ENCODE measurements at places on chromosomes 7 and 10.

DNA sequence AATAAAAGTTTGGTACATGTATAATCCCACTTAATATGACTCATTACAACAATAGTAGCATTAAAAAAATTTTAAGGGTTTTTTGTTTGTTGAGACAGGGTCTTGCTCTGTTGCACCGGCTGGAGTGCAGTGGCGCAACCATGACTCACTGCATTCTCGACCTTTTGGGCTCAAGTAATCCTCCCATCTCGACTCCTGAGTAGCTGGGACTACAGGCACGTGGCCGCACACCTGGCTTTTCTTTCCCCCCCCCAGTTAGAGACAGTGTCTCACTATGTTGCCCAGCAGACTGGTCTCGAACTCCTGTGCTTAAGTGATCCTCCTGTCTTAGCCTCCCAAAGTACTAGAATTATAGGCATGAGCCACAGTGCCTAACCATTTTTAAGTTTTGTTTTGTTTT is 40.7 kb downstream of the KMT2C start:
- DNase-seq: no peak

DNA sequence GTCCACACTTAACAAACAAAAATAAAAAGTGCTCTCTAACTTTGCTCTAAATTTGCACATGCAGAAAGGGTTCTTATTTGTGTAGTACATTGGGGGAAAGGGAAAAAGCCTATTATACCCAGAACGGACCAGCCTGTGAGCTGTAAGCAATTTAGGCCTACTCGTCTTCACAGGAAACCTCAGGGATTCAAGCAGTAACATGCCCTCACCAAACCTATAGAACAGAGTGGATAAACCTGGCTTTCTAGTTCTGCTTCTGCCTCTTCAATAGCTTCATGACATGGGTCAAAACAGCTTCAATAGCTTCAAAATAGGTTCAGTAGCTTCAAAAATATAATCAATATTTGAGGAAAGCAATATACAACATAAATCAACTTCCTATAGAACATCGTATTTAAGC is 163.7 kb downstream of the ARL4A start:
- no peak for DNase-seq

DNA sequence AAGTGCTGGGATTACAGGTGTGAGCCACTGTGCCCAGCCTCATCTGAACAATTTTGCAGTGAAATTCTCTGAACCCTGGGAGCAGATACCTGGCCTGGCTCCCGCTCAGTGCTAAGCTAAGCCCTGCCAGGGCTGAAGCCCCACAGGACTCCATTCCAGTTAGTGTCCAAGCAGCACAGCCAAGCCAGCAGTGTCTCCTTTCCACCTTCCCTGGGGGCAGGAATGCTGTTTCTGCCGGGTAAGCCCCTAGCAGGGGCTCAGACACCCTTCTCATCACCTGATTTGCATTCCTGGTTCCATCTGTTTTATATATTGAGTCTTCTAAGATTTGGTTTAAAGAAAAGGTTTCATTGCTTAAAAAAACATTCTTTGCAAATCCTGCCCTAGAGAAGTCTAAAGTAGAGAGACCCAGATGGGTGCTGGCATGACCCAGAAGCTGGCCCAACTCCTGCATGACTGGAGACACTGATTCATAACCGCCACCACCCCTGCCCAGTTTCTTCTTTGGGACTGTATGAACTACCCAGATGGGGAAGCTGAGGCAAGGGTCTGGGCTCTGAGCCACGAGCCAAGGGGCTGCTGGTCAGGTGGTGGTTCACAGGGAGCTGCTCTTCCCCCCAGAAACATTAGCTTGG is 14.0 kb downstream of the SLC13A4 start:
- no peak for DNase-seq

DNA sequence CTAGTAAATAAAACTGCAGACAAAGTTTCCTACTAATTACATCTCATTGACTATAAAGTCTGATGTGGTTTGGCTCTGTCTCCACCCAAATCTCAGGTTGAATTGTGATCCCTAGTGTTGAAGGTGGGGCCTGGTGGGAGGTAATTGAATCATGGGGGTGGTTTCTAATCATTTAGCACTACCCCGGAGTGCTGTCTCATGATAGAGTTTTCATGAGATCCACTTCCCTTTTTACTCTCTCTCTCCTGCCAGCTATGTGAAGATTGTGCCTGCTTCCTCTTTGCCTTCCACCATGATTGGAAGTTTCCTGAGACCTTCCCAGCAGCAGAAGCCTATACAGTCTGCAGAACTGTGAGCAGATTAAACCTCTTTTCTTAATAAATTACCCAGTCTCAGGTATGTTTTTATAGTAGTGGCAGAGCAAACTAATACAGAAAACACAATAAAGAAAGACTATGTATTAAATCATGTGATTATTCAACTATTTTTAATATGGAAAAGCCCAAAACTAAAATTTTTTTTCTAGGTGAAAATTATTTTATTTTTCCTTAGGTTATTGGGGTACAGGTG is 232.1 kb downstream of the FZD1 start:
- DNase-seq: no peak

- no peak for DNase-seq
These were observed 77.0 kb downstream of the MAGI2 start for GRCh38 chr7:79376299-79377025.

GRCh38 chr7:36021917-36022550 is 131.0 kb upstream of the EEPD1 start:
- no peak for DNase-seq

DNA sequence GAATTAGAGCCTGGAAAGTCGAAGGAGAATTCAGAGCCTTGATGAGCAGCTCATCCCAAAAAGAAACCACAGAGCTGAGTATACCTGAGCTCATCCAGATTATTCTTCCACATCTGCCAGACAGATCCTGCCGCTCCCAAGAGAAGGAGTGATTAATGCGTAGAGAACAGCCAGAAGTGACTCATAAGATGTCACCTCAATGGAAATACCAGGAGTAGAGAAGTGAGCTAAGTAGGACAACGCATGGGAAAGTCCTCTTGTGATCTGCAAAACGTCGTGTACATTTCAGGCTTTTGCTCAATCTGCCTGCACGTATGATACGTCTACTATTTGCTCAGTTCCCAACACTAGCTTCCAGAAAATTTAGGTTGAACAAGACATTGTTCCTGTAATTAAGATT is 230.5 kb upstream of the AUTS2 start:
- DNase-seq: no peak

DNA sequence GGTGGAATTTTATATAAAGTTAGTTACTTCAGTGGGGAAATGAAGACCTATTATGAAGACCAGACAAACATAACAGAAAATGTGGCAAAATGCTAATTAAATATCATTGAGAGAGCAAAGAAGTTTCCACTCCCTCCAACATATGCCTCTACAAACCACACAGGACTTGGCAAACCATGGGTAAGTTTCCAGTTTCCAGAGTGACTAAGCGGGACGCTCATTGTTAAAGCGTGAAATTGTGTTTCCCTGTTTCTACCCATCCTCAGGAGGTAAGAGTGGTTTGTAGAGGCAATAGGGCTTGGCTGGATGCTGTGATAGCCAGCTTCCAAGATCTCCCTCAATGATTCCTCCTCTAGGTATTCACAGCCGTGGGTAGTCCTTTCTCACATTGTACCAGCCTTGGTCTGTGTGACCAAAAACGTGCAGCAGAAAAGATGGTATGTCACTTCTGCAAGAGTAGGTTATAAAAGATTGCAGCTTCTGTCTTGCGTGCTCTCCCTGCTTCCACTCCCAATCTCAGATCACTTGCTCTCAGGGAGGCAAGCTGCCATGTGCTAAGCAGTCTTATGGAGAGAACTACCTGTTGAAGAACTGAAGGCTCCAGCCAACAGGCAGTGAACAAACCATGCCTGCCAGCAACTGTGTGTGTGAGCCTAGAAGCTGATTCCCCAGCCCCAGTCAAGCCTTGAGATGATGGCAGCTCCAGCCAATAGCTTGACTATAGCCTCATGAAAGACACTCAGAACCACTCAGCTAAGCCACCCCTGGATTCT is 35.7 kb downstream of the CBX3 start:
- DNase-seq: no peak

DNA sequence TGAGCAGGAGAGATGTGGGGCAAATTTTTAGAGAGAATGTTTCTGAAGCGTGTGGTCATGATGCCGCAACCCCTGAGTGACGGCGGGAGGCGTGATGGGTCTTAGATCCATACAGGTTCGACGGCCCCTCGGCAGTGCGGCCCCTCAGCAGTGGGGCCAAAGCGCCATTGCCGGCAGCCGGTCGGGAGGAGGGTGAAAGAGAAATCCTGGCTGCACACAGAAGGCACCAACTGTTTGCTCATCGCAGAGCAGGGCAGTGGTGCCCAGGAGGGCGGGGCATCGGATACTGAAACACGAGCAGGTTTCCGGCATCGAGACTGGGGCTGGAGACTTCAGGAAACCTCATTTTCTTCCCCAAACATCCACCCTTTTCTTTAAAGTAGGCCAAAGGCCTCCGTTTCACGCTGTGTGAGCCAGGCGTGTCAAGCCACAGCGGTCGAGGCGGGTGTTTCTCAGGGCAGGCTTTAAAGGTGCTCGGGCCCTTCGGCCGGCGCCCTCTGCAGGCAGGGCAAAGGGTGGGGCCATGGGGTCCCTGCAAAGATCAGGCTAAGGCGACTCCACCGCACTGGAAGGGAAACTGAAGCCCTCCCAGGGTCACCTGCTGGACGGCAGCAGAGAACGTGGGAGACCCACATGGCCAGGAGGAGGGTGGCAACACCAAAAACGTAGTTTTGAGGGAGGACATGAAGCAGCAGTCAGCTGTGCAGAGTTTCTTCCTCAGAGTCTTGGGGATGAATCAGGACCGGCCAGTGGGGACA is 42.0 kb upstream of the PPP2R2D start:
- DNase-seq: no peak

DNA sequence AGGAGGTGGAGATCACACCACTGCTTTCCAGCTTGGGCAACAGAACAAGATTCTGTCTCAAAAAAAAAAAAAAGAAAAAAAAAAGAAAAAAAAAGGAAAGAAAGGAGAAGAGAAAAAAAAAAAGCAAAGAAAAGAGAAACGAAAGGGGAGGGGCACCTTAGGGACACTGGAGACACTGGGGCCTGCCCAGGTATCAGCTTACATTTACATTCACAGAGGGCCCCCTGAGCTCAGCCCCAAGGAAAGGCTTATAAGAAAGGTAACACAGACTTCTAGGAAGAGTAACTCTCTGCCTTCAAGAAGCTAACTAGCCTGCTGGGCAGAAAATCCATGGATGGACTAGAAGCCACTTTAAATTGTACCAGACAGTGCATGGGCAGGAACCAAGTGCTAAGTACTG is 108.8 kb downstream of the NPY start:
- DNase-seq: no peak

- no peak for DNase-seq
These were observed 7.5 kb upstream of the EBF3 start for GRCh38 chr10:129971381-129972144.

- DNase-seq: no peak
These were observed 87.5 kb downstream of the PARD3 start for GRCh38 chr10:34727595-34728033.

GRCh38 chr7:99326408-99326782 is 697 bp downstream of the ARPC1A start:
- no peak for DNase-seq

GRCh38 chr7:128790315-128791041 is 1.3 kb upstream of the CCDC136 start:
- no peak for DNase-seq

DNA sequence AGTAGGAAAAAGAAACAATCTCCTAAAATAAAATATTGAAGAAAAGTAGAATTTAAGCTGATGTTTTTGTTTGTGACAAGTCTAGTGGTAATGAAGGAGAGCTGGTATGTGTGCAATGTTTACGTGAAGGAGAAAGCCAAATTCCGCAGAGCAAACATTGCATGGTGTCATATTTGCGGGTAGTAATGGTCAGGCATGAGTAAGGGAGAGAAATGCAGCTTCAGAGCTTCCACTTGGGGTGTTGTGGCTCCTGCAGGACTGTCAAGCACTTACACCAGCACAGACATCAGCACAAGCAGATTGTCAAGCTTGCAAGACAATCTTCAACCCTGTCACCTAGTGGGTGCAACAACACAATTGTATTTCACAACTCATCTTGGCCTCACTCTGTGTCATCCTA is 136.5 kb upstream of the ETV1 start:
- DNase-seq: no peak

DNA sequence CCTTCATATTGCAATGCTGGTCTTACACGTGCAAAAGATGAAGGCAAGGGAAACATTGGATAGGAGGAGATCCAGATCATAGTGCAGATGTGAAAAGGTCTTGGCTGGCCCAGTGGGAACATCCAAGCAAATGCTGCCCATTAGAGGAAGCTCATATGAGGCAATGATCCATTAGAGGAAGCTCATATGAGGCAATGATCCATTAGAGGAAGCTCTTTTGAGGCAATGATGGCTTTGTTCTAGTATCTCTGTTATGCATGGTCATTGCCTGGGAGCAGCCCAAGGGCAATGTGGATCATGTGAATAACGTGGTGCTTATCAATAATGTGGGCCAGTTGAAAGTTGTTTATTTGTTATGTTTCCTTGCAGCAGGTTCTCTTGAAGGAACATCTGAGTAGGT is 37.8 kb downstream of the STEAP4 start:
- DNase-seq: no peak

GRCh38 chr7:91082038-91082437 is 182.2 kb upstream of the FZD1 start:
- no peak for DNase-seq

DNA sequence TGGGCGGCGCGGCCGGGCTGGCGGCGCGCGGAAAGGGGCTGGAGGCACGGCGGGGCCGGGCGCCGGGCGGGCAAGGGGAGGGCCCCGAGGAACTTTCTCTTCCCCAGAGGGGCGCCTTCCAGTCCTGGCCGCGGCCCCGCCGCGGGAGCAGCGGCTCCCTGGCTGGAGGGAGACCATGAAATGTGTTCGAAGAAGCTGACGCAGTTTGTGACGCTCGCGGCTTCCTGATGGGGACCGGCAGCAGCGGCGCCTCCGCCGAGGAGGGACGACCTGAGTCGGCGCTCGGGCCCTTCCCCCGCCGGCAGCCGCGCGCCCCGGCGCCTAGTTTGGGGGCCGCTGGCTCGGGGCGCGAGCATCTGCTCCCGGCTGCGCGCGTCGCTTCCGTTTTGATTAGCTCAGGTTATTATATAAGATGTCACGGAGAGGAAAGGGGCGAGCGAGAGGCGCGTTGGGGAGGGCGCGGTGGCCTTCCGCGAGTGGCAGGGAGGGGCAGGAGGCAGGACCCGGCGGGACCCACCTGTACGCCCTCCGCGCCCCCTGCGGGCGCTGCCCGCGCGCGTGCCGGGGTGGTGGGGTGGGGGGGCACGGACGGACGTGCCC is 57.1 kb upstream of the PCGF5 start:
- no peak for DNase-seq

DNA sequence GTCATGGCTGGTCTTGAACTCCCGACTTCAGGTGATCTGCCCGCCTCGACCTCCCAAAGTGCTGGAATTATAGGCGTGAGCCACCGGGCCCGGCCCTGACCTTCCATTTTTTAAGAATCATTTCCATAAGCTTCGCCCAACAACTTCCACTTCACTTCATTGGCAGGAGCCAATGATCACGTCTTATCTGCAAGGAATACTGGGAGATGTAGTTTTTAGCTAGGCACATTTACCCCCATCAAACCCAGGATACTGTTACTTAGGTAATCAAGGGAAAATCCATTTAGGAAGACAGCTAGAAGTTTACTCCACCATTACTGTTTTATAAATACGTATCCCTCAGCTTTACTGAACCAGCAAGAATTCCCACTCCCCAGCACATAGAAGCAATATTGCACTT is 3.4 kb upstream of the CDK13 start:
- no peak for DNase-seq
